ENCODE measurements at places on chromosomes 7 and 10. TPM values are rescaled to one million over a fixed set of nuclear protein-coding genes. Genes with fewer than 3 reads are reported as not detected.
A peak's percentile ranks its signal among the peaks of the same experiment; 100 is the strongest.

DNA sequence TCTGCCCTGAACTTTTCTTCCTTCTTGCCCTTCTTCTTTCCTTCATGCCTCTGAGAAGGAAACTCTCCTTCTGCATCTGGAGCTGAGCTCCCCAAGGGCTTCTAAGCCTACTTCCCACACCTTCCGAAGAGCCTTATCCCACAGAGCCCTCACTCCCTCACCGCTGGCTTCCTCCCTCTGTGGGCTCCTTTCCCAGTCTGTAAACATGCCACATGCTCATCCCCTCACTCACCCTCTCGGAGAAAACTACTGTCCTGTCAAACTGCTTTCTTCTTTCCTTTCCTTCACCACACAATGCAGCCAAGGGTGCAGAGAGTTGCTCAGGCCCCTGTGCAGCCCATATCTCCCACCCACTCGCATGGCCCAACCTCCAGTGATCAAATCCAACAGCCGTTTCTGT, 18.1 kb downstream of the ANKRD16 start:
- no peak for DNase-seq

DNA sequence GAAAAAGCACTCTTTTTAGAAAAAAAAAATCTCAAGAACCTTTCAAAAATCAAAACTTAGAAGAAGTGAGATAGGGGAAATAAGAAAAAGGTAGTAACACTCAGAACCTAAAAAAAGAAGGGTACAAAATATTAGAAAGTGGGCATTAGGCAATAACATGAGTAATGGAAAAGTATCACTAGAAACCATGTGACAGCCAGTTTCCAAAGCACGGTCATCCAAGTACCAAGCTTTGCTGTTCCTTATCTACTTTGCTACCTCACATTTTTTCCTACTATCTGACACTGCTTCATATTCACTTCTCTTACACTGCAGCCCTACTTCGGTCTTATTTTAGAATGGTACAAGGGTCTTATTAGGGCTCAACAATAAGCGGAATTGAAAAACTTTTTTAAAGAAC, 30.3 kb downstream of the IMMP2L start:
- no peak for DNase-seq

Gene ZNF107
- 7.2 TPM for total RNA-seq

Gene FAM171A1
- 16.3 TPM for total RNA-seq

DNA sequence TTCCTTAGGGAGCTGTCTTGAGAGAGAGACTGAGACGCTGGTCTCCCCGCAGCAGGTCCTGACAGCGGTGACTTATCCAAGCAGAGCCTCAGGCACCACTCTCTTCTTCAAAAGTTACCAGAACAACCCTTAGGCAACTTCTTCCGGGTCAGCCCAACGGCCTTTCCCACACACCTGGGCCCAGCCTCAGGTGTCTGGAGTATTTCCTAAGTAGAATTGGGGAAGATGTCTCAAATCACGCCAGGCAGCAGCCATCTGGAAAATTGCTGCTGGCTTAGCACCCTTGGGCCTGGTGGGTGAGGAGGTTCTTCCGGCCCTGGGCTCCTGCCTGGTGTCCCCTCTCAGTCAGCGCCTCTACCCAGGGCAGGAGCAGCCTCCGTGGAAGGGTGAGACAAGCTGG, 80.4 kb upstream of the ANLN start:
- DNase-seq: no peak

GRCh38 chr7:132065193-132065988, 509.0 kb upstream of the PODXL start:
- no peak for DNase-seq

Gene SPAM1
- not detected for total RNA-seq

DNA sequence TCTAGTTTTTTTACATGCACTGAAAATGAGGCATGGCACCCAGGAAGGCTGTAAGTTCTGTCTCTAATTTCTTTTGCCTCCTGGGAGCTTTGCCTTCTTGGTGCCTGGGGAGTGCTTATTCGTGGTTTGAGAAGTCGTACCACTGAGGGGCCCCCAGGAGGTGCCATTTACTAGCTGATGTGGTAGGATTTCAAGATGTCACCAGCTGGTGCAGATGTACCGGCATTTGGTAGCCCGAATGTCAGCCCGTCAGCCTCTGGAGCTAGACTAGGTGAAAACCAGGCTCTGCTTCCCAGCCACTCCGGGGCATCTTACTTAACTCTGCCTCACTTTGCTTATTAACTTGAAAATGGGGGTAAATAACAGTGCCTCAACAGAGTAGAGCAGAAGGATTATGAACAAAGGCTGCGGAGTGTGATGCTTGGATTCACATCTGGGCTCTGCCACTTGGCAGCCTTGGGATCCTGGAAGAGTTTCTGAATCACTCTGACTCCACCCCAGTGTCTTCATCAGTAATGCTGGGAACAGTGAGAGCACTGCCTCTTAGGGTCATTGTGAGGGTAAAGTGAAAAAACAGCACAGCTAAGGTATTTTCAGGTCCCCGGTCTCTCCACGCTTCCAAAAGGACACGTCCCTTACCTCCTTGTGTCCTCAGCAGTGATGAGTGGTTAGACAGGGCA, 31.4 kb upstream of the BTBD16 start:
- DNase-seq: peak; percentile 81

Gene RASA4
- total RNA-seq: 47.1 TPM

Gene HDAC9
- total RNA-seq: 145 TPM

GRCh38 chr10:12703126-12703525, 298.4 kb downstream of the CCDC3 start:
- DNase-seq: no peak

DNA sequence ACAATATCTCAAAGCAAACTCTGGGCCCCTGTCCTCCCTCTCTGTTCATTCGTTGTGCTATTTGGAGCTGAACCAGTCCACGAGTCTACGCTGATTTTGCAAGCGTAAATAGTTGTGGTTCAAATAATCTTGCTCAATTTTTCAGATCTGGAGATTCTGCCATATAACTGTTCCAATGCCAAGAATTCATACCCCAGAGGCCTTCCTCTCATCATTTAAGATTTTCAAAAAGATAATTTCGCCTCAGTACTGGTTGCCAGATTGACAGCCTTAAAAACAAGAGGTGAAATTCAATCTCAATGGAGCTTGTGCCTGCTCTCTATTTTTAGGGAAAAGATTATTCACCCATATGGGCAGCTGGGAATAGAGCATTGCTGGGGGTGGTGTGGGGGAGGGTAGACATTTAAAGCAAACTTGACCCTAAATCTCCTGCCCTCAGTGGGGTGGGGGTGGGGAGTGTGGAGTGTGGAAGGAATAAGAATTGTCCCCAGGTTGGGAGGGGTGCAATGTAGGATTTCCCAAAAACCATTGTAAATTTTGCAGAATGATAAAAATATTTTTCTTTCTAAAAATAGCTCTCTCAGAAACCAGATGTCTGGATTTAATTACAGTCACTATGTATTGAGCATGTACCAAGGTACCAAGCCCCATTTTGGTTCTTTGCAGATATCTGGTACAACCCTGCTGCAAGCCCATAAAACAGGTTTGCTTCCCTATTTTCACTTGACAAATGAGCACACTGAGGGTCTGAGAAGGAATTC, 104.7 kb upstream of the EEPD1 start:
- no peak for DNase-seq

Gene MUC3A
- total RNA-seq: 0.52 TPM

GRCh38 chr7:98211676-98212531, 665 bp downstream of the BHLHA15 start:
- DNase-seq: peak; percentile 76

DNA sequence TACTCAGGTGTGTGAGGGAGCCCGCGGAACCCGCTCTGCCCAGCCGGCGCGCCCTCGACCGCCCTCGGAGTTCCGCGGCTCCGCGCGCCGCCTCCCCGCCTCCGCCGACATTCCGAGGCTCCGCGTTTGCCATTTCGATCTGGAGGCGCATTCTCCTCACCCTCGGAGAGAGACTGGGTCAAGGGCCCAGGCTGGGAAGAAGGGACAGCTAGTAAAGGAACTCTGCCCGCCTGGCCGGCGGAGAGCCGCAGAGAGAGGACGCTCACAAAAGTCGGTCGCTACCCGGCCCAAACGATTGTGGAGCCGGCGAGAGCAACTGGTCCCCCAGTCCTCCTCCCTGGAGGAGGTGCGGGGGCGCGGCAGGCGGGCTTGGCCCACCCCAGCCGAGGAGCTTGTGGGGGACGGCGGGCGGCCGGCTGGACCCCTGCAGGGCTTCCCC, 74.5 kb upstream of the LEP start:
- peak; percentile 70 for DNase-seq

GRCh38 chr10:3418041-3418754, 245.6 kb upstream of the PITRM1 start:
- DNase-seq: no peak

DNA sequence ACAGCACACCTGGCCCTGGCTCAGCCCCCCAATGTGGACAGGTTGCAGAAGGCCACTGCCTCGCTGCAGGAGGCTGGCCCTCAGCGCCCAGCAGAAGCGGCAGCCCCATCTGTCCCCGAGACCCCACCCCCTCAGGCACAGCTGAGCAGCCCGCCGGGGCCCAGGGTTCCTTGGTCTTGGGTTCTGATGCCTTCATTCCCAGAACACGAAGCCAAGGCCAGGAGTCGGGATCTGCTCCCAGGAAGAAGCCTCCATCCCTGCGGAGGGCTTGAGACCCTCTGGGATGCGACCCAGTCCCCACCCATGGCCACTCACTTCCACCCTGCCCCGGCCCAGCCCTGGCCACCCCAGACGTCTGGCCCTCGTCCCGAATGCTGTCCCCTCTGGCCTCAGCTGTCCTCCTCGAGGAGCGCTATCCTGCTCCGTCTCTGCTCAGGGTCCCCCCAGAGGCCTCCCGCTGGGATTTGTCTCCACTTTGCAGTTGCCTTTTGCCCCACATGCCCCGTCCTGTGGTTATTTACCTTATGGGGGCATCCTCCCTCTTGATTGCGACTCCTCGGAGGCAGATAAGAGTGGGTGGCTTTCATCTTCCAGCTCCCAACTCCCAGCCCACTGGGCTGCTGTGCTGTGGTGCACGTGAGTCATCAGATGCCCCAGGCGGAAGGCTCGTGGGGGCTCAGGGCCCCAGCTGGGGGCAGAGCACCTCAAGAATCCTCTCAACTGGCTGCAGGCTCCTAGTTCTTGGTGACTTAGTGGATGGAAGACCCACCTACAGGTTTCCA, 97.5 kb downstream of the MKI67 start:
- DNase-seq: peak; percentile 66

GRCh38 chr7:11069591-11069990, 95.9 kb downstream of the PHF14 start:
- no peak for DNase-seq

Gene RBP3
- total RNA-seq: not detected

DNA sequence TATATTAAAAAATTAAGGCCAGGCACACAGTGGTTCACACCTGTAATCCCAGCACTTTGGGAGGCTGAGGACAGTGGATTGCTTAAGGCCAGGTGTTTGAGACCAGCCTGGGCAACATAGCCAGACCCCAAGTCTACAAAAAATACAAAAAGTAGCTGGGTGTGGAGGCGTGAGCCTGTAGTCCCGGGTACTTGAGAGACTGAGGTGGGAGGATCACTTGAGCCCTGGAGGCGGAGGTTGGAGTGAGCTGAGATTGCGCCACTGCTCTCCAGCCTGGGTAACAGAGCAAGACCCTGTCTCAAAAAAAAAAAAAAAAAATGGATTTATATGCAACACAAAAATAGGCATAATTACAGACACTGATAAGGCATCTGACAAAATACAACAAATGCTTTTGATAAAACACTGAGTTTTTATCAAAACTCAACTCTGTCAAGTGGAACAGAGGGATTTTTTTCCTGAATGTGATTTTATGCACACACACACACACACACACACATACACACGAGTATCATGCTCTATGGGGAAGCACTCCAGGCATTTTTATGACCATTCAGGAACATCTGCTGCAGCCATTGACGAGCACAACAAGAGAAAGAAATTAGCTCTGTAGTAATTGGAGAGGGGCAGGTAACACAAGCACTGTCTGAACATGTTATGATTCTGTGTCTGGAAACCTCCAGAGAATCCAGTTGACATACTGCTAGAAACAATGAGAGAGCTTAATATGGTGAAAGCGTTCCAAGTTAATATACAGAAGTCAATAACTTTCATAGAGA, 193.1 kb downstream of the WDR37 start:
- DNase-seq: peak; percentile 44

Gene NOS3
- 71.8 TPM for total RNA-seq

Gene C10orf62
- 0.19 TPM for total RNA-seq

DNA sequence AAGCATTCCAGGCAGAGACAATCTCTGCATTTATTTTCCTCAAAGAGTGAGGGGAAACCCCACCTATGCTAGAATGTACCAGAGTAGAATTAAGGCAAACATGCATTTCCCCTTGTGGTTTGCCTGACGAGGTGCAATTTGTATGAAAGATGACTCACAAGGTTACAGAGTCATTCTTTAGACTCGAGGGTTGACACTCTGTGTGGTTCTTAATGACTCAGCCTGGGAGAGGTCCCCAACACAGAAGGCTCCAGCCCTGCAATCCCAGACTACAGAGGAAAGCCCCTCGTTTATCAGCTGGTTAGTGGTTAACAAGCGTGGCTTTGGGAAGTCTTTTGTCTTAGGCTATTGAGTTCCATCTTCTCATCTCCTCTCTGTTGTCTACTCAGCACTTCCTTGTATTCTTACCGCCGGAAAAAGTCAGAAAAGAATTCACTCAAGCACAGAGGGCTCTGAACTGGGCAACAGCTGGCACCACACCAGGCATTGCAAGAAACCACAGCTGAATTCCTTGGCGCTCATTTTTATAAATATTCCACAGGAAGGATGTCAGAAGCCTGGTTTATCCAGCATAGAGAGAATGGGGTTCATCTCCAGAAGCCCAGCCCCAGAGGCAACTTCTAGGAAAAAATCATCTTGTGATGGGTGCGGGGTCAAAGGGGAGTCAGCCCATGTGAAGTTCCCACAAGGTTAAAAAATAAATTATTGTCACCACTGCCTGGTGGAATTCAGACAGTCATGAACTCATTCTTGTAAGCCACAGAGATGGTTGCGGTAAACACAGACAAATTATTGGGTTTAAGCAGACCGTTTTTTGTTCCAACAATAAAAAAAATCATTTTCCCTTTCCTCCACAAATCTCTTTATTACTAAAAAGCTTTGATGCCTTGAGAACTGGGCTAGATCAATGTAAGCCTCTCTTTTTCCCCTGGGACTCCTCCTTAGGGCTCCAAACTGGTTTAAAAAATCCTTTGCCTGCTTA, 24.5 kb upstream of the SVIL start:
- DNase-seq: no peak

Gene MCM7
- total RNA-seq: 21.6 TPM

DNA sequence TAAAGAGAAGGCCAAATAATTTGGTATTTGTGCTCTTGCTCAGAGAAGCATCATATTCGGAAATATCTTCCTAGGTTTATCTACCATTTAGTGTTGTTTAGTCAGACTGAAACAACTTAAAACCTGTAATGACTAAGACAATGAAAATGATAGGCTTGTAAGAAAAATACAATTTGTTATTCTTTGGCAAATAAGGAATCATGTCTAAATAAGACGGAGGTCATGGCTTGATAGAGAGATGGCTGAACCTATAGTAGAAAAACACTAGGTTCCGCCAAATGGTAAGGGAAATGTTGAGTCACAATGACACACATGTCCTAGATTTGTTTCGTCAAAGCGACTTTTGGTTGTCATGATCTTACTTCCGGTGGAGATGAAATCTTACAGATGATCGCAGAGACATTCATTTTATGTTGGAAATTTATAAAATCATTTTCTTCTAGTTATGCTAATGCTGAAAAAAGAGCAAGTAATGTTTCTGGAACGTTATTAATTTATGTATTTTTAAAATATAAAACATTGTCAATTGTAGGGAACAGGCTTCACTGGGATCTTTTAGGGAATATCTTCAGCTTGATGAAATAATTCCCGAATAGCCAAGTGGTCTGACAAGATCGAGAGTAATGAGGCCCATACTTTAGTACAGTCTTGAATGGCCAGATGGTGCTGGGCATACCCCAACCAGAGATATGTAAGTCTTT, 1.0 kb downstream of the SRGN start:
- no peak for DNase-seq

Gene IGF2BP3
- 0.48 TPM for total RNA-seq

Gene FAS
- total RNA-seq: 40.7 TPM

GRCh38 chr10:27723436-27723835, 22.2 kb downstream of the MKX start:
- DNase-seq: no peak

All from posterior vena cava (tissue), 2 donors.